GM04504 (cell line): ENCODE measurements at places on chromosomes 16 and 17.

- no peak for DNase-seq
These were observed 65.2 kb downstream of the SNX20 start for GRCh38 chr16:50615891-50616290.

DNA sequence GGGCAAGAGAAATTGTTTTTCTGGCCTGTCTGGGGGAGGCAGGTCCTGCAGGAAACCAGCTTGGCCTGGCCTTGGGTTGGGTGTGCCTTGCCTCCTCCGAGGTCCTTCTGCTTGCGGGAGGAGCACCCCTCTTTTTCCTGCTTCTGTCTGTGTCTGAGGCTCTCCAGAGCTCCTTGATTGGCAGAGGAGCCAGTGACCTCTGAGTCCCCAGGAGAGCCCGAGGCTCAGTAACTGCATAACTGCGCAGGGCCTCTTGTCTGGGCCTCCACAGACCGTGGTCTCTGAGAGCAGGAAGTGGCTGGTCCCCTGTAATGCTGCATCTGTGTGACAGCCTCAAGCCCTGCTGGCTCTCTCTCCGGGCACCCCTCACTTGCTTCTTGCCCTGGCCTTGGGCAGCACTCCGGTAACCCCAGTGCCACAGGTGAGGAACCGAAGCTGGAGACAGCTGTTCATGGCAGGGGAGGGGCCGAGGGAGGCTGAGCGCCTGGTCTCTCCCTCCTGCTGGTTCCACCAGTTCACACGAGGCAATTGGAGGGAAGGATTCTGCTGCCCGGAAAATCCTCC is 1.6 kb downstream of the CAPN15 start:
- no peak for DNase-seq

GRCh38 chr16:70496513-70496912 is 26.8 kb downstream of the COG4 start:
- no peak for DNase-seq

- no peak for DNase-seq
These were observed 27.7 kb downstream of the CDIP1 start for GRCh38 chr16:4510747-4511426.

GRCh38 chr16:46894036-46894672 is 10.0 kb downstream of the GPT2 start:
- no peak for DNase-seq
